K562 (cell line): ENCODE measurements at places on chromosomes 12 and 14.

DNA sequence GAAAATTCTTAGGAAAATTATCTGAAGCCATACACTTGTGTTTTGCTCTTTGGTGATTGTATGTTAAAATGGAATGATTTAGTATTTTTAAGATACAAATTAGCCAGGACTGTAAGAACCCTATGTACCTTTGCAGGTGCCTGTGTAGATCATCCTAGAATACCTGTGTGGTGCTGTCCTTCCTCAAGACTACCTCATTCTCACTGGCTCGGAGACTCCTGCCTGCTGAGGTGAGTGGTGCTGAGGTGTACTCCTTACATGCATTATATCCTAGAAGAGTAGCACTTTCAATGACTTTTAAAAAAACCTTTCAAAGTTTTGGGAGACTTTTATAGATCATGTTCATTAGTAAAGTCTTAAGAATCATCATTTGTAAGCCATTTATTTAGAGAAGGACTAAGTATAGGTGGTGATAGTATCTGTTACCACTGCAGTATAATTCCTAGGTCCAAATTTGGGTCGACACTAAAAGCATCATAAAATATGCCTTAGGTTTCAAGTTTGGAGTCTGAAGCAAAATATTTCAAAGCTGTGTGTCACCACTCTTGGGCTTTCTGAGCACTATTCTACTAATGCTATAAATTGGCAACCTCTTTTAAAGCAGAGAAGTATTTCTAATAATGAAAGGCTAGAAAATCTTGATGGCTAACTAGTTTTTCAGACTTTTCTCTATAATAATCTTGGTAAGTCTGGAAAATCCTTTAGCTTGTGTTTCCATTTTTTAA lies 36.6 kb downstream of the RASSF8 start:
- no peak for DNase-seq

DNA sequence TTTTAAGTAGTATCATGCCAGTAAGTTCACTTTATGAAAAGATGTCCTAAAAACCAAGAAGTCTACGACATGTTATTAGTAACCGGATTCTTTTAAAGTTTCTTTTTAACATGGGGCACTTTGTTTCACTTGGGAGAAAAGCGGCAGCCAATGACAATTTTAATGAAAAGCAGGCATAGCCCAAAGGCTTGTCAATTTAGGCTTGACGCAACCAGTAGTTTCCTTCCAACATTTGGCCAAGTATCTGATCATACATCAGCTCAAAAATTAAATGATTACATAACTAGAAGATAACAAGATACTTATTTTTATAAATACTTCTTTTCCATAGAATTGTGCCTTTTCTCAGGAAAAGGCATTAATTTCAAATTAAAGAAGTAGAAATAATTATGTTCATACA lies 112.8 kb downstream of the TXNDC16 start:
- DNase-seq: no peak

- DNase-seq: no peak
Observed at GRCh38 chr12:34298176-34298970, 276.1 kb downstream of the ALG10 start.

DNA sequence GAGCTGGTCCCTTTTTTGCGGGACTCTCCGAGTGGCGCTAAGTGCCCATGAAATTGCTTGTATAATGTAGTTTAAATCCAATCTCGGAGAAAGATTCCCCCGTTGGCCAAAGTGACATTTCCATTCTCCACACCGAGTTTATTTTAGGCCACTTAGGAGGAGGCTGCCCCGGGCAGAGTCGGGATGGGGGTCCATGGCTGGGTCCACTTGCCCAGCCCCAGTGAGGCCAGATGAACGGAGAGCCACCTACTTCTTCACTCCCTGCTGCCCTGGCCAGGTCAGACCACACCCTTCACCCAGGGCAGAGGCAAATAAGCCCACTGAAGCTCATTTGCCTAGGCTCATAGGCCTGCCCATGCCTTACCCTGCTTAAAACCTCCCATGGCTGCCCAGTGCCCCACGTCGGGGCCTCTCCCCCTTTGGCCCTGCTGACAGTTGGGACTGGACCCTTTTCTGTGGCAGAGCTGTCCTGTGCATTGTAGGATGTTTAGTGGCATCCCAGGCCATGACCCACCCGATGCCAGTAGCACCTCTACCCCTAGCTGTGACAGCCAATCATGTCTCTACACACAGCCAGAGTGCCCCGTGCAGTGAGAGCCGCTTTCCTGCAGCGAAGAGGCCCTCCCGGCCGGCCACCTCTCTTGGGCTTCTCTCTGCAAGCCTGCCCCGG lies 51.3 kb downstream of the FAM222A start:
- DNase-seq: no peak

DNA sequence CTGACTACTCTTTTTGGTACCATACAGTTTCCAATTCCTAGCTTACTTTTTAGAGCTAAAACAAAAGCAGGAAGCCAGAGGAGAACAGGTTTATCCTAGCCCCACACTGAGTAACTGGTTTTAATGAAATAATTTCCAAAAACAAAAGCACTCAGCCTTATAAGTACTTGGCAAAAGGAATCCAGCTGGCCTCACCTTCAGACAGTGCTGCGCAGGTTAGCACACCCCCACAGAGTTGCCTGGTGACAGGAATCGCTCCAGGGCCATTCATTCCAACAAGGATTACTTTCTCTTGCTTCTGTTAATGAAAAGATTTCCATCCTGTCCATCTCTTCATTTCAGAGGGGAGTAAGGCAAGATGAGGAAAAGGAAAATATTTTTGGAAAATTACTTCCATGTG lies 84.6 kb downstream of the SCFD1 start:
- DNase-seq: no peak

DNA sequence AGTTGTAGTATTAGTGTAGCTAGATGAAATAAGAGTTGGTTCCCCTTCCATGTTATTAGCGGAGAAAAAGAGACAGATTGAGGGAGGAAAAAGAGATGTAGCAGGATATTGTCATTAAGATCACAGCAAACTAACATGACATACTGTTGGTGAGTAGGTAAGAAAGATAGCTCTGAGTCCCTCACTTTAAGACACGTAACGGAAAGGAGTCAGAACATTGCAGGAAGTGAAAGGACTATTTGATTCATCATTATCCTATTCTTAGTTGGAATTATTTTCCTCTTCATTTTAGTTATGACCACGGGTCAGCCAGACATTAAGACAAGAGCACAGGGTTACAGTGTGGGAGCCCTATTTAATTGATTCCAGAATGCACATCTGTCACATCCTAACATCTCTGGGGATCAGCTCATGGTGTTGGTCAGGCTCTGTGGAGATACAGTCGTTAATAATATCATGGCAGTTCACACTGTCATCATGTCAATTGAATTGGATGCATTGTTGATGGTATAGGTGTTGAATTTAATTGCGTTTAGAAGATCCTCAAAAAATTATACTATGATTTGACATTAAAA lies 55.0 kb downstream of the TMX1 start:
- DNase-seq: no peak

DNA sequence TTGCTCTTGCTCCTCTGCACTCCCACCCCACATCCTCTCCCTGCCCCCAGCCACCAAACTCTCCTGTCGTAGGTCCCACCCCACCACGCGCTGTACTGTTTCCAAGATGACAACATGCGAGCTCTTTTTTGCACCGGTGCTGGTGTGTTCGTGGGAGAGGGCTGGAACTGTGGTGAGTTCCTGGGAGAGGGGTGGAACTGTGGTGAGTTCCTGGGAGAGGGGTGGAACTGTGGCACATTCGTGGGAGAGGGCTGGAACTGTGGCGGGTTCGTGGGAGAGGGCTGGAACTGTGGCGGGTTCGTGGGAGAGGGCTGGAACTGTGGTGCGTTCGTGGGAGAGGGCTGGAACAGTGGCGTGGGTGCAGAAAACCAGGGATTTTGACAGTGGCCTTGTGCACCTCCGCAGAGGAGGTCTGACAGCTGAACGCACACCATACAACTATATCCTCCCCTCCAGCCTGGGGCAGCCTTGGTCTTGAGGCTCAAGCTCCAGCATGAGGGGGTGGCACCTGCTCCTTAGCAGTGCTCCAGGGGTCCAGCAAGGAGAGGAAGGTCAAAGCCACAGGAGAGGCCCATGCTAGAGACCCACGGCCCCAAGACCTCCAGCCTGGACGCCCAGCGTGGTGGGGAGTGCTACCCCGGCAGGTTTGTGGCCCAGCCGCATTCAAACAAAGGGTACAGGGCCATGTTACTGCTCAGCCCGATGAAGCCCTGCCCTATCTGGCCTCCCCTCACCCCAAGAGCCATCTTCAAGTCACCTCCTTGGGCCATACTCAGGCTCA lies 50.1 kb downstream of the ACTN1 start:
- DNase-seq: no peak

GRCh38 chr12:52188658-52189057 lies 3.2 kb downstream of the KRT80 start:
- DNase-seq: no peak

- no peak for DNase-seq
Observed at GRCh38 chr12:50201987-50202521, 34.9 kb upstream of the CERS5 start.

DNA sequence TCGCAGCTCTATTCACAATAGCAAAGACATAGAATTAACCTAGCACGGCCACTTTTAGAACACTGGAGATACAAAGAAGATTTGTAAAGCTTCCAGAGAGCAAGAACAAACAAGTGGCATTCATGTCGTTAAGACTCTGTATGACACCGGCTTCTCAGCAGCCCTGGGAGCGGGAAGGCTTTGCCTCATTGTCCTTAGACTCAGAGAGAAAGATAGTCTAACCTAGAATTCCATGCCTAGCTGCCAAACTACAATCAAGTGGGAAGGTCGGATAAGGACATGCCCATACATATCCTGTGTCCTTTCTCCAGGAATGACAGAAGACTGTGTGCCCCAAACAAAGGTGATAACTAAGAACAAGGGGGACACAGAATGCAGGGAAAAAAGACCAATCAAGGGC lies 1038.3 kb downstream of the BCL11B start:
- DNase-seq: no peak

GRCh38 chr14:76656592-76656991 lies 104.7 kb upstream of the VASH1 start:
- DNase-seq: no peak

- peak; percentile 20 for DNase-seq
Observed at GRCh38 chr12:2457215-2457932, 337.4 kb upstream of the FKBP4 start.

- no peak for DNase-seq
Observed at GRCh38 chr12:51635346-51635745, 44.3 kb downstream of the SCN8A start.

GRCh38 chr12:100668945-100669536 lies 95.6 kb downstream of the GAS2L3 start:
- peak; percentile 63 for DNase-seq

- peak; percentile 49 for DNase-seq
Observed at GRCh38 chr12:58346032-58346632, 404.8 kb downstream of the ATP23 start.

DNA sequence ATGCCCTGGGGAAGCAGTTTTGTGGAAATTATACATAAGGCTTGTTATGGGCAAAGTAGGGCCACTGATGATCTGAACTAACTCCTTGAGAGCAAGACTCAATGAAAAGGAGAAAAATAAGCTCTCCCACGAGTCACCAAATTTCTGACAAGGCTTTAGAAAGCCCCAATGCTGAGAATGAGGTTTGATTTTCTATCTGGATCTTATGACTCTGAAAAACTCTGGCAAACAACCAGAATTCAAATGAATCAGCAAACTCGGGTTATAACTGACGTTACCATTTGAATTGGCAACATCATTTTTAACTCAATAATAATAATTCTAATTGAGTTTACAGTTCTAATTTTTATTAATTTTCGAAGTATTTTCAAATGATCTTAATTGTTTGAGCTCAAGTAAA lies 79.1 kb downstream of the KCNK10 start:
- no peak for DNase-seq

- no peak for DNase-seq
Observed at GRCh38 chr14:89015016-89015415, 190.6 kb downstream of the TTC8 start.

- peak; percentile 9 for DNase-seq
Observed at GRCh38 chr14:54278087-54278486, 118.7 kb upstream of the CDKN3 start.

DNA sequence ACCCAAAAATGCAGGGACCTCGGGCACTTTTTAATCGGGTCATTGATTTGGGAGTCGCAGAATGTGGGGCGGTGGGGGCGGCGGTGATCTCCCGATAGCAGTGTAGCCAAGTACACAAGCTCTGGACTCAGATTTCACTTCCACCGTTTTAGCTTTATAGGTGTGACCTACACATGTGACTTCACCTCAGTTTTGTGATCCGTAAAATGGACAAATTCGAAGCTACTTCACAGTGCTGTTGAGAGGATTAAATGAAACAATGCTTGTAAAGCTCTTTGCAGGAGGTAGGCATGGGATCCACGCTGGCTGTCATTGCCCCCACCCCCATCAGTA lies 478 bp downstream of the RITA1 start:
- no peak for DNase-seq

- no peak for DNase-seq
Observed at GRCh38 chr14:105935384-105935783, 409.0 kb downstream of the TMEM121 start.

GRCh38 chr12:106194351-106194750 lies 53.5 kb downstream of the CKAP4 start:
- DNase-seq: no peak

DNA sequence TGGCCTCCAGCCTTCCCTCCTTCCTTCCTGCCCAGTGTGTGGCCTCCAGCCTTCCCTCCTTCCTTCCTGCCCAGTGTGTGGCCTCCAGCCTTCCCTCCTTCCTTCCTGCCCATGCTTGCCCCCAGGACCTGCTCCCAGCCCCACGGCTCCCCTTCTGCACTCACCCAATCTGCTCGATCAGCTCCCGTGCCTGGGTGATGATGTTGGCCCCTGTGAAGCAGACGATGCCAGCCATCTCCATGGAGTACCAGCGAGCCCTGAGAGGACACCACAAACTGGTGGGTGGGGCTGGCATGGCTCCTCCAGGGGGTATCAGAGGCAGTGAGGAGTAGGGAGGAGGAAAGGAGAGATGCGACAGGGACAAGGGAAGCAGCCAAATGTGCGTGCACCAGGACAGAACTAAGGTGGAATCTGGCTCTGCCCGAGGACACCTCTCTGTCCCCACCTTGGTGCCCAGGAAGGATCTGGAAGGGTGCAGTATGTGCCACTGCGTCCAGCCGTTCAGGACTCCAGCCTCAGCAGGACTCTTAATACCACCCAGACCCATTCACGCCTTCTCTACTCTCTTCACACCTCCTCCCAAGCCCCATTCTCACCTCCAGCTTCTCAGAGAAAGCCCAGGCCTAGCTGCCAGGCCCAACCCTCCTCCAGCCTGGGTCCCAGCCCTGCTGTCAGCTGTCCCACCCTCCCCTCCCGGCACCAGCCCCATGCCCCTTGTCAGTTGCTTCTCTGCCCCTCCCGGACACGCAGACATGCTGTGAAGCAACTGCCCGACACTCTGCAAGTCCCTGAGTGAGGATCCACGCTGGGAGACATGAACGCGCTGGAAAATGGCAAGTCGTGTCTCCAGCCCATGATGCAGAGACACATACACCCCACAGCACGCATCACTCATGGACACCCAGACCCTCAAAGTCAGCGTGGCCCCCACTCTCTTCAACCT lies 22.7 kb downstream of the POLE start:
- DNase-seq: no peak

DNA sequence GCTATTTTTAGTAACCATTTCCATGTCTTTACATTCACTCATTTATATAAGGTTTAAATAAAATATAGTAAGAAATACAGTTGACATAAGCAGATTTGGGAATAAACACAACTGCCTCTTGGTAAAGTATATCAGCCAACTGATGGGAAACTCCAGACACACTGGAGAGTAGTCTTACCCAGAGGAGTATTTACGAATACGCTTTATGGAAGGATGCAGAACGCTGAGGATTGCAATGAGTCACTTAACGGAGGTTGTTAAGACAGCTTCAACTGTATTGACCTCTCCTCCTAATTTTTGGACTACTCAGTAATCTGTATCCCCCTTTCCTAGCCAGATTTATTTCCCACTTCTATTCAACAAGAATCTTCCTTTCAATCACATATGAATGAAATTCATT lies 6.0 kb downstream of the C2CD5 start:
- no peak for DNase-seq
